ENCODE measurements at places on chromosomes 4 and X.

- ATAC-seq: no peak
These were observed 11.6 kb upstream of the ASMTL start for GRCh38 chrX:1464041-1464970.

DNA sequence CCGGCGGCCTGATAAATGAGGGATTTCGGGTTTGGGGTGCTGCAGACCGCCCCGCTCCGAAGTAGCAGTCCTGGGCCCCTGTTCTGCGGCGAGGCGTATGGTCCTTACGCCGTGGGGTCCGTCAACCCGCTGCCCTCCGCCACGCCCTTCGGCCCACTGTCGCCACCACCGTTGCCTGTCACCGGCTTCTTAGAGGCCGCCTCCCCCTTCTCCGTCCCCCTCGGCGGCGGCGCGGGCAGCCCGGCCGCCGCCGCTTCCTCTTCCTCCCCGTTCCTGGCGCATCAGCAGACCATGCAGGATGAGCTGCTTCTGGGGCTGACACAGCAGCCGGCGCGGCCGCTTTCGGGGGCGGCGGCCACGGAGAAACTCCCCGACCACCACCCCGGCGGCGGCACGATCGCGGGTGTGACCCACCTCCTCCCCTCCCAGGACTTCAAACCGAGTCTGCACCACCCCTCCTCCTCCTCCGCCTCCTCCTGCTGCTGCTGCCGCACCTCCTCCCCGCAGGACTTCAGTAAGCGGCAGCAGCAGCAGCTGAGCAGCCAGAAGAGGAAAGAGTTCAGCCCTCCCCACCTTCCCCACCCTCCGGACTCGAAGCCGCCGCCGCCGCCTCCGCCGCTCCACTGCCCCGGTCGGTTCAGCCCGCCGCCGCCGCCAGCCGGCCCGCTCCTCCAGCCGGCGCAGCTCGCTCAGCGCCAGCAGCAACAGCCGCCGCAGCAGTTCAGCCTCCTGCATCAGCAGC lies 549 bp downstream of the CPEB2 start:
- ATAC-seq: peak; percentile 45

DNA sequence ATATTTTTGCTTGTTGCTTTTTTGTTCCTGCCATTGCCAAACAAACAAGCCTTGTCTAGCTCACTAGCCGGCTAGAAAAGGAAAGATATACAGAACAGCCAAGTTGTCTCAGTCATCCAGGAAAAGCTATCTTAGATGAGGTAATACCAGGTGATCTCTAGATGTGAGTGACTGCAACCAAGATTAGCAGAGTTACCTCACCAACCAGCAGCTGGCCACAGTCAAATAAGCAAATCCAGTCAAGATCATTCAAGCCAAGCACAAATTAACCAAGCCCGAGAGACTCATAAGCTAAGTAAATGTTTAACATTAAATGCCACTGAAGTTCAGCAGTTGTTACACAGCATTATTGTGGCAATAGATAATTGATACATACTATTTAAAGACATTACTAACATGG lies 108.6 kb downstream of the CENPC start:
- ATAC-seq: peak; percentile 85

DNA sequence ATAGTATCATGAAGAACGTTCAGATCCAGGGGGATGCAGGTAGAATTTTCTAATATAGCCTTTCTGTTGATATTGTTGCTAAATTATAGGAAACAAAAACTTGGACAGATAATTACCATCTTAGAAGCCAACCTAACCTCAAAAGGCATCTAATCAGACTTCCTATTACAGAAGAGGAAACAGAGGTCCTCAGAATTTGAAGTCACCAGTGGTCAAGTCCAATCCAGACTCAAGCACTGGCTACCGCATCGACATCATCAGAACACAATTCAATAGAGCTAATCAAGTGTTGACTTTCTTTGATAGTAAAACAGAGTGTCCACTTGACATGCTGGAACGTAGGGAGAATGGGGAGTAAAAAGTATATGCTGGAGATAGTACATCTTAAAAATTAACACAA lies 10.3 kb upstream of the ATP10D start:
- ATAC-seq: no peak

GRCh38 chrX:51975360-51975759 lies 81.9 kb downstream of the MAGED1 start:
- no peak for ATAC-seq

DNA sequence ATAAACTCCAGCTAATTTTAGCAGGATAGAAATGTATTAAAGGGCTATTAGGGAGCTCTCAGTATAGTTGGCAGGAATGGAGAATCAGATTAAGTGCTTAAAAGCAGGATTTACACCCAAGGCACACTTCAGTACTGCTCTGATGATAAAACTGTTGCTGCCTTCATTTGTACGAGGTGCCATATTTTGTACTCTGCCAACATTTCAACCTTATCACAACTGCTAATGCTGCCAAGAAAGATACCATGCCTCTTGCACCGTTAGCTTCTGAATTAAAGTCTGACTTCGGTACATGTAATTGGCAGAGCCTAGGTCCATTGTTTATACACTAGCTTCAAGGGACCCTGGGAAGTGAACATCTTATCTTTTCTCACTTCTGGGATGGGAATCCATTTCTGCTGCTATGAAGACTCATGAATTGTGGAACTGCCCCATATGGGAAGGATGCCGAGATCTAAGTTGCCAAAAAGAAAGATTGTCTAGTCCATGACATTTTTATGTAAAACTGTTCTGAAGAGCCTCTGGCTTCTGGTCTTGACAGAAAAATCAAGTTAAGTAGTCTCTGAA lies 624.0 kb upstream of the IGFBP7 start:
- no peak for ATAC-seq

DNA sequence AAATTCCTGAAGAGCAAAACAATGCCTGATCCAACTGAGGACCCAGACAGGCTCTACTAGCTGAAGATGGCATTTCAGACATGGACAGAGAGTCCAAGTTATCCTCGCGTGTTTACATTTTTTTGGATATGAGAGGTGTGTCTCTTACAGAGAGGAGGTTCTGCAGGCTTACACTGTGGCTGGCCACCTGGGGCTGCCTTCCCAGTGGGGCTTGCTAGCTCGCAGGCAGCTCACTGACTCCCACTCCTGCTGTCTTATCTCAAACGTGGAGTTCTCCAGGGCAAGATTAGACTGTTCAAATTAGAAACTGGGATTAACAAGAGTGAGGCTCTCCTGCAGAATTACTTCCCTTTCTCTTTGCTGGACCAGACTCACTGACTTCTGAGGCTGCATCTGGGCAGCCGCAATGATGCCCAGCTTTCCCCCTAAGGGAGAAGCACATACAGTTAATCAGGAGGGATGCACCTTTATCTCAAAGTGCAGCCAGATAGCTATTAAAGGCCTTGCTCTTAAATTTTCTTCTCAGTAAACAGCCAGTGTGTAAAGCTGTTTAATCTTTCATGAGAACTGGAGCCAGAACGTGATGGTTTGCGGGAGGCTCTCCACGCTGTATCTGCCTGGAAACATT lies 123.0 kb downstream of the ENPP6 start:
- ATAC-seq: no peak

DNA sequence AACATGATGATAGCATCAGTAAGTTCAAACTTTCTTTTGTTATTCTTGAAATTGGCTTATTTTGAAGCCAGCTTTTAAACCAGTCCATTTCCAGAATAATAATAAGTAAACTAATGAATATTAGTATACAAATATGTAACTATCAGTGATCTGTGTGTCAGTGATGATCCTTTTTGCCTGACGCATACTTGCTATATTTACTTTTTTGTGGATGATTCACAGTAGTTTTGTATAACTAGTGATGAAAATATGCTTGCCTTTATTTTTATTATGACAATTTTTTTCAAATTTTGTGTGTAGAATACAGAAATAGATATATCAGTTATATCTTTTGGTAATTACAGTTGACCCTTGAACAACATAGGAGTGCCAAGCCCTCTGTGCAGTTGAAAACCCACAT lies 49.5 kb downstream of the USP53 start:
- no peak for ATAC-seq

- ATAC-seq: peak; percentile 82
These were observed 41.3 kb downstream of the ABLIM2 start for GRCh38 chr4:8117278-8117682.

- no peak for ATAC-seq
These were observed 192.9 kb downstream of the ADGRA3 start for GRCh38 chr4:22322996-22323395.

- ATAC-seq: no peak
These were observed 69.6 kb downstream of the HUWE1 start for GRCh38 chrX:53616946-53617345.

GRCh38 chr4:15034071-15034764 lies 31.9 kb downstream of the CPEB2 start:
- no peak for ATAC-seq

- no peak for ATAC-seq
These were observed 232.1 kb downstream of the CPE start for GRCh38 chr4:165610679-165611437.

- ATAC-seq: no peak
These were observed 815 bp downstream of the FAM53A start for GRCh38 chr4:1683261-1683735.

GRCh38 chrX:151563449-151563848 lies at the start of gene PASD1:
TSS of gene PASD1 (plus strand) at chrX:151563675. CDS start at chrX:151601554, 37,879 bp downstream.
- no peak for ATAC-seq

GRCh38 chrX:7198499-7198898 lies 50.5 kb upstream of the PUDP start:
- ATAC-seq: no peak

DNA sequence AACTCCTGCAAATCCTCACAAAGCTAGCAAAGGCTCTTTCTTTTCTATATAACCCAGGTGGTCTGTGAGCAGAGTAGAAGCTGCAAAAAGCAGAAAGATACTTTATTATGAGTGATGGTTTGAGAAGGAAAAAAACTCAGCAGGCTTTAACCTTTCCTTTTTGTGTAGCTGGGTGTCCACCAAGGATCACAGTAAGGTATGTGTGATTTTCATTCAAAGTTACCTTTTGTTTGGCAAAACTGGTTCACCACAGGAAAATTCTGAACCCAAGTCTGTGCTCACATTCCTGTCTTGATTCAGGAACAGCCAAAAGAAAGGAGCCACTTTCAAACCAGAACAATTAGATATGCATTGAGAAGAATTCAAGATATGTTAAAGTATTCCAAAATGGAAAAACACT lies 35.7 kb downstream of the FRAS1 start:
- ATAC-seq: no peak

GRCh38 chr4:69471639-69472038 lies 24.1 kb downstream of the UGT2B4 start:
- no peak for ATAC-seq

GRCh38 chr4:189809839-189810238 lies 130.8 kb upstream of the FRG1 start:
- no peak for ATAC-seq

- no peak for ATAC-seq
These were observed 201.4 kb downstream of the CCSER1 start for GRCh38 chr4:90328558-90328957.

GRCh38 chrX:119636419-119636818 lies 30.2 kb upstream of the NKRF start:
- ATAC-seq: peak; percentile 25

GRCh38 chr4:176013476-176014247 lies 52.0 kb upstream of the WDR17 start:
- no peak for ATAC-seq

DNA sequence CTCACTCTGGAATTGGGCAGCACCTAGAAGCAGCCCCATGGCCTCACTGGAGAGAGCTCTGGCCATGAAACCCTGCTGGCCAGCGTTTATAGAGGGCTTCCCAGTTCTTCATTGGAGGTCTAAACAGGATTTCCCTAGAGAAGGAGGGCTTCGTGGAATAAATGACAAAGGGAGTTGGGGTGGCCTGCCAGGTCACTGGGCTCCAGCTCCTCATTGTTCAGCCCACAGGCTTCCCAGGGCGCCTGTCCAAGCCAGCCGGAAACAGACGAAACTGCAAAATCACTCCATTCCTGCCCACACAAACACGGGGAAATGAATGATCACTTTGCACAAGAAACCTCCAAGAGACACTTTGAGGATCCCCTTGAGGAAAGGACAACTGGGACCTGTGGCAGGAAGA lies 189.7 kb downstream of the TSPAN5 start:
- no peak for ATAC-seq

DNA sequence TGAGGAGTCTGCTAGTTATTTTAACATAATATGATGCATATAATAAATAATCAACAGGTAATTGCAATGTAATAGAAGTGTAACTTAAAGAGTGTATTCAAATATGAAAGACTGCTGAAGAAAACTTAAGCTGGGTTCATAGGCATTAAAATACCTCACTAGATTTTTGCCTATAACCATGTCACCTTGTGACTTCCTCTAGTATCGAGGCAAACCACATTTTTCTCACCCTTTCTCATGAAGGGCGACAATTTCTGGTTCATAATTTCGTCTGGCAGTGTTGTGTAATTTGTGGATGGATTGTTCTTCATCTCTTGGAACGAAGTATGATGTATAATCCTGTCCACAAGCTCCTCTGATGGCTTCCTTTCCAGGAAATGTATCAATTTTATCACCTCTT lies 16.0 kb downstream of the SULT1E1 start:
- no peak for ATAC-seq

GRCh38 chr4:16140231-16140878 lies 56.5 kb upstream of the PROM1 start:
- no peak for ATAC-seq

GRCh38 chrX:35115205-35115604 lies 172.6 kb downstream of the FAM47B start:
- ATAC-seq: no peak

DNA sequence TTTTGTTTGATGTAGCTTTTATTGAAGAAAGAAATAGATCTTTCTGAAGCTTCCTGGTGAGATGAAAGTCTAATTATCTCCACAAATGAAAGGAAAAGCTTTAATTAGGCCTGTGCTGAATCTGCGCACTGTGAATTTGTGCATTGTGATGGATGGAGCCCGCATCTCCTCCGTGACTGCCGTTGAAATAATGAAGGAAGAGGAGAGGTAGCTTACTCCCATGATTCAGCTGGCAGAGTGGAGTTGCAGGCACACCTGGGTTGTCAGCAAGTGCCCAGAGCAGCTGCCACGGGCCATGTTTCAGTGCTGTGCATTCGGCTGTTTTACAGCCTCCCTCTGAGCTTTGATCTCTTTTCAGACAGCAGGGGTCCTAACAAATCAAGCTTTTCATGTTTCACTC lies 735.3 kb upstream of the TENM3 start:
- no peak for ATAC-seq

- ATAC-seq: no peak
These were observed 146.6 kb upstream of the DGKK start for GRCh38 chrX:50617183-50617582.

GRCh38 chr4:45410701-45411210 lies 684.4 kb upstream of the GNPDA2 start:
- ATAC-seq: no peak

- peak; percentile 49 for ATAC-seq
These were observed 140.3 kb upstream of the SH3RF1 start for GRCh38 chr4:169410839-169411770.

GRCh38 chr4:21992330-21992729 lies 43.8 kb upstream of the KCNIP4 start:
- no peak for ATAC-seq

- no peak for ATAC-seq
These were observed 396.9 kb upstream of the NDST3 start for GRCh38 chr4:117637347-117637746.

DNA sequence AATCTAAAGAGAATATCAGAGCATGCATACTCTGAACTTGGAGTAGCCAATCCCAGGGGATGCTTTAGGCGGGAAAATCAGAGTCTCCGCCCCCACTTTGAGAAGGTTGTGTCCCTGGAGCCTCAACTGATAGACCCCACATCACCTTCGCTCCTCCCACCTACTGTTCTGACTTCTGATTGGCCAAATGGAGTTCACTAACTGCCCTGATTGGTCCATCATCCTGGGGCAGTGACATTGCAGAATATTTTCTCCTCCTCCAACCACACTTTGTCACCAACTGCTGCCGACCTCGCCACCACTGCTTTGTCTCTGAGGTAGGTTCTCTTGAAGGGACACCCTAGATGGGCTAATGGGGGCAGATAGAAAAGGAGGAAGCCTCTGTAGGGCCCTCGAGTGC lies 22.7 kb upstream of the SPACA5B start:
- no peak for ATAC-seq
